ENCODE measurements at places on chromosomes 3 and 15.

DNA sequence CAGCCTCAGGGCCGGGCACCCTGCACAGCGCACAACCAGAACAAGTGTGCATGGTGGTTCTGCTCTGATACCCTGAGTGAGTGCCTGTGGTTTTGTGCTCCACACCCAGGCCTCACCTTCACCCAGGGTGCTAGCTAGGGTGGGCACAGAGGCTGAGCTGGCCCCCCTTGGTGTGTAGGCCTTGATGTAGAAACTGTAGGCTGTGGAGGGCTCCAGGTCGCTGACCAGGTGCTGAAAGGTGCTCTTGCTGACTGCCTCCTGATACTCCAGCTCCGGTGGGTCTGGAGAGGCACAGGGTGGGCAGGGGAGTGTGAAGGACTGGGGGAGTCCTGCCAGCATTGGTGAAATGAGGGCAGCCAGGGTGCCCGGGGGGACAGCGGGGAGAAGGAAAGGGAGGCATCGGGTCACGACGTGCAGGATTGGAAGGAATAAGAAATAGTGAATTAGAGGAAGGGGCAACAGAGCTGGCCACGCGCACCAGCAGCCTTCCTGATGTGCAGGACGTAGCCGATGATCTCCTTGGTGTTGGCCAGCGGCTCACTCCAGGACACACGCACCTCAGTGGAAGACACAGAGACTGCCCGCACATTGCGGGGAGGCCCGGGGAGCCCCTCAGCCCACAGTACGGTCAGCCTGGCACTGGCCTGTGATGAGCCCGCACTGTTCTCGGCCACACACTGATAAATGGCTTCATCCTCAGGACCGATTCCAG, 26.6 kb downstream of the RNU5B-1 start:
- no peak for DNase-seq

DNA sequence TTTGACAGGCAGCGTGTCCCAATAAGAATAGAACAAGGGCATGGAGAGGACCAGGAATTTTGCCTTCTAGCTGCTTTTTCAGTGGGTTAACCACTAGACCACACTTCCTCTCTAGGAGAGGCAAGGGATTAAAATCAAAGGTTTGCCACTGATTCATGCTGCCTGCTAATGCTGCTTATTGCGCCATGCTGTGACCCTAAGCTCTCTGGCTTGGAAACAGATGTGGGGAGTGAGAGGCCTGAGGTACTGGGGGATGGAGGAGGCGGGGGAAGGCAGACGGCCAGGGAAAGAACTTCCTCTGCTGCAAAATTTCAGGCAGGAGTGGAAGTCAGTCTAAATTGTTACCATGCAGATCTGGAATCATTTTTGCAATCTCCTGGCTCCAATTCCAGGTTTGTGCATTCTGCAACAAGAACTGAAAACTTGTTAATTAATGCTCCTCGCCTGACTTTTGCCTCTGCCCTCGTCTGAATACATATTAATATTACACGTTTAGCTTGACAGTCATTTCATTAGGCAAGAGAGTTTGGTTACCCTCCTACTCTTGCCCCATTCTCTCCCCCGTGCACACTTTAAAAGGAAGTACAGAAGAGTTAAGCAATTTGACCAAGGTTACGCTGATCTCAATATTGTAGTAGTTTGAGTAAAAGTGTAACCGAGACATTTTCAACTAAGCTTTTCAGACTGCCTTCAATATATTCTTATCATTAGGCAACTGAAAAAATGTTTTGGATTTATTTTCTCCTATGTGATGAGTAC, 121.7 kb upstream of the SPRED1 start:
- DNase-seq: peak; percentile 96

GRCh38 chr15:83300826-83301225, 16.4 kb upstream of the BNC1 start:
- DNase-seq: peak; percentile 73

DNA sequence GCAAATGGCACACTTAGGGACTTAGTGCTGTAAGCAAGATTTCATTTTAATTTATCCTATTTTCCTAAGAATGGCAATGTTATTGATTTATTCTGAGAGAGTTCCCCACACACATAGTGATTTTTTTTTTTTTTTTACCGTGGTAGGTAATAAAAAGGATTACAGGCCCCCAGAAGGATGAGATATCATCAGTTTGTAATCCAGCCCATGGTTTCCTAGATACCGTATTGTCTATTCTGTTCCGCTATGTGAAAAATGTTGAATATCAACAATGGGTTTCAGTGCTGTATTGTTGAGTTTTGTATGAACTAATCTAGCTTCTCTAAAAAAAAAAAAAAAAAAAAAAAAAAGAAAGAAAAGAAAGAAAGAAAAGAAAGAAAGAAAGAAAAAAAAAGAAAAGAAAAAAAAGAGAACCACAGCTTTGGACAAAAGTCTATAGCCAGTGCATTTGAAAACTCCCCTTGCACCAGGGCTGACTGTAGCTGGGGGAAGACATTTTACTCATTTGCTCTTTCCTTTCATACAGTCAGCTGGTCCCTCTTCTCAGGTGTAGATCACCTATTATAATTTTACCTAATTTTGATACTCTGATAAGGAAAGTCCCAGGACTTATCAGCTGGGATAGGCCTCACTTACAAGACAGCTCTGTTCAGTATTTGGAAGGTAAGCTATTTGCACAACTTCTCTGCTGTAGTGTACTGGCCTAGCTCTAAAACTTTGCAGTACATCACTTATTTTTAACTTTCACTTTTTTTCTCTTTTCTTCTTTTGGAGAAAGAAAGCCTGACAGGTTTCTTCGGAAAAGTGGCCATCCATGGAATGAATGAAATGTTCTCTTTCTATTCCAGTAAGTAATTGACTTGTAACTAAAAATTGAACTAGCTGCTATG, 101.4 kb upstream of the SOX2 start:
- DNase-seq: no peak

DNA sequence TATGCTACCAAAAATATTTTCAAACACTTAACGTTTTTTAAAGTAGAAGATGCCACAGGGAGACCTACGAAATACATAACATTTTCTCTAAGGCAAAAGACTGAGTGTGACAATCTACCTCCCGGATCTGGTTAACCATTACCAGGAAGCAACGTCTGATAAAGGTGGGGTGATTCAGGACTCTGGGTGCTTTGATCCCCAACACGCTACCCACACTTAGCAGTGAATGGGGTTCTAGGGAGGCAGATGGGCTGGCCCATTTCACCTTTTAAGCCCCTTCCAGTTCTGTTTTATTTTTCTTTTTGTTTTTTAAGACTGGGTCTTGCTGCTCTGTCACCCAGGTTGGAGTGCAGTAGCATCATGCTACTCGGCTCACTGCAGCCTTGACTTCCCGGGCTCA, 39.5 kb downstream of the EIF4E3 start:
- DNase-seq: no peak

- no peak for DNase-seq
These were observed 244.4 kb downstream of the EDEM1 start for GRCh38 chr3:5431811-5432378.

DNA sequence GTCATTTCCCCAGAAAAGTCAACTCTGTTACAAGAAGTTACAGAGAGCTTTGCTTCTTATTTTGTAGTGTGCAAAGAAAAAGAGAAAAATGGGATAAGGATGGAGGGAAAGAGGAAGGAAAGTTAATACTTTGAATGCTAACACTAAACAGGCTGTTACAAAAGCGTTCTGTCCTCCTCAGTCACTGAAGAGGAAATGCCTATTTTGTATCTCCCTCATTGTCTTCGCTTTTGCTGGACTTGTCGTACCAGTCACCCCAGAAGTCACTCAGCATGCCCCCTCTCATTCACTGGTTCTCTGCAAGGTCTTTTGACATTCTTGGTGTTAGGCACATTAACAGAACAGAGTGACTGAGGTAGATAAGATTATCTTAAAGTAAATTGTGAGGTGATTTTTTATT, 129.6 kb downstream of the ALCAM start:
- no peak for DNase-seq

GRCh38 chr3:72086042-72086742, 301.2 kb upstream of the PROK2 start:
- DNase-seq: no peak

DNA sequence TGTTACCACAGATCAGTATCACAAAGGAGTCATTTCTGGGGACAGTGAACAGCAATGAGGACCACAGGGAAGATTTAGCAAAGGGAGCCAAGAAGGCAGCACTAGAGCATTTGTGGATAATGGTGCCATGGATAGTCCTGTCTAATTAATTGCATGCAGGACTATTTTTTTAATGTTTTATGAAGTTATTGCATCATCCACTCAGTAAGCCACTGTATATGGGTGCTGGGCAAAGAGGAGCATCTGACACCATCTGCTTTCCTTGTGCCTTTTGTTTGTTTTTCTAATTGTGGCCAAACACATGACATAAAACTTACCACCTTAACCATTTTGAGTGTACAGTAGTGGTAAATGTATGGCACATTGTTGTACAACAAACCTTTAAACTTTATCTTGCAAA, 301.1 kb upstream of the LRRFIP2 start:
- DNase-seq: no peak

DNA sequence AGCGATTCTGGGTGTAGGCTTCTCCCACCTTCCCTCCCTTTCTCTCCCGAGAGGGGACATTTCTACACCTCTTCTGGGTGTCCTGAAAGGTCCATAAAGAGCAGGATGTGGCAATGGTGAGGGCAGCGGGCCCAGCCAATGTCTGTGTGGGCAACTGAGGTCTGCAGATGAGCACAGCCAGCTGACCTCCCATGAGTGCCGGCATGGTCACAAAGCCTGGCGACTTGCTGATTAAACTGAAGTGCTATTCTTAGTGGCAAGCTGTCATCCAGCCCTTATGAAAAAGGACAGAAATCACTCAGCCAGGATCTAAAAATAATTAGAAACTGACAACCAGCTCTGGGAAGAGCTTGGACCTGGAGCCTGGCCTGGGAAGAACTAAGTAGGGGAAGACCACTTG, 124.3 kb upstream of the RGMA start:
- no peak for DNase-seq

DNA sequence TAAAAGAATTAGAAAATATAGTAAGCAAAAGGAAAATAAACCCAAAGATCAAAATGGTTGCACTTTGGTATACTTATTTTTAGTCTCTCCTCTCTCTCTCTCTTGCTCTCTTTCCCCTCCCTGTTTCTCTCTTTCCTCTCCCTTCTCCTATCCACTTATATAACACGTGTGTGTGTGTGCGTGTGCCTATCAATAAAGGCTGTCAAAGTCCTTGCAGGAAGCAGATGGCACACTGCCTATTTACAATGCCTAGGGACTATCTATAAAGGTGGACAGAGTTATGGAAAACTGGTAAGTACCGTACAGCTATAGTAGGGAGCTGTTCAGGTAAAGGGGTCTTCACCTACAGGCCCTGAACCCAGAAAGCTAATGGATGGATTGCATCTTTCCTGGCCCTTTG, 161.6 kb downstream of the SQOR start:
- DNase-seq: no peak

GRCh38 chr3:45010811-45011333, 15.2 kb upstream of the CLEC3B start:
- peak; percentile 85 for DNase-seq

- DNase-seq: no peak
These were observed 70.1 kb downstream of the TBC1D2B start for GRCh38 chr15:78007211-78007931.

DNA sequence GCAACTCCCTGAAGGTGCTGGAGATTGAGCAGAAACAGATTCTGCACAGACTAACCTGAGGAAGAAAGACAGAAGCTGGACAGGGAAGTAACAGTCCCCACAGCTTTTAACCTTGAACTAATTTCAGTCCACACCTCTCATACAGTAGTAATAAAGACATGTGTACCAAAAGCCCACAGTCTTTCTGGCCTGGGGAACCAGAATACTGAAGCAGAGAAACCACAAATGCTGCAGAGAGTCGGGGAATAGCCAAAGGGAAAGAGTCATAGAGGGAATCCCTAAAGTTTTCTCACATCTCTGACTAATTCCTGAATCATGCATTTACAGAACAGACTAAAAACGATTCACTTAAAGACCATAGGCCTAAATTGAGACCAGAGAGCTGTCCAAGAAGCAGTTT, 503.4 kb upstream of the NECTIN3 start:
- DNase-seq: peak; percentile 94

DNA sequence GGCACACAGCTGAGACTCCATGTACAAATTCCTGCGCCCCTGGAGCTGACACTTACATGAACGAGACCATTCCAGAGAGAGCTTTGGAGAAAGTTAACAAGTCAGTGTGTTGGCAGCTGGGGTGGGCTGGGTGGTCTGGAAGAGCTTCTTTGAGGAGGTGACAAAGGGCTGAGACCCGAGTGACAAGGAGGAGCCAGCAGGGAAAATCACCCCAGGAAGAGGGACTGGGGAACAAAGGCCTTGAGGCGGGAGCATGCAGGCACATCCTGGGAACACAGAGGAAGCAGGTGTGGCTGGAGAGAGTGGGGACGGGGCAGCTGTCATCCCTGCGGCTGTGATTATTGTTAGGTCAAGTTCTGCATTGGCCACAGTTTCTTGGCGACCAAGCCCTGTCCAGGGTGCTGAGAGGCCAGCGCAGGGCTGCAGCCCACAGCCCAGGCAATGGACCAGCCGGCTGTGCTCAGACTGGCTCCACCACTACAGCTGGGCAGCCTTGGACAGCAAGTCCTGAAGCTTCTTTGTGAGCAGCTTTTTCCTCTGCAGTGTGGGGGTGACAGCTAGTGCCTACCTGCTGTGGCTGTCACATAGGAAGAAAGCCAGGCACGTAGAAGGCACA, 34.2 kb upstream of the PRR23E start:
- peak; percentile 17 for DNase-seq

DNA sequence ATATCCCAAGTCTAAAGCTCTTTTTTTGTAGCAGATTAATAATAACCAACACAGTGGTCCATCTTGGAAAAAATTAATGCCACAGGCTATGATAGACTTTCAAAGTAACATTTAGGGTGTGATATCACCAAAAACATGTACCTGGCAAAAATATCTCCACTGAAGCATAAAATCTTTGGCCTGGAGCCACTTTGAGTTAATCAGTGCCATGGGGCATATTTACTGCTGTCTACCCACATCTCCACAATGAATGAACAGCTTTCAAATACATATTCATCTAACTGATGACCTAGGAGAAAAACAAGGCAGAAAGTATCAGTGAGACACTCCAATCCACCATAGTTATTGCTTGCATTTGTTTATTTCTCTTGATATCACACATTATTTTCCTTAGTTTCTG, 296.0 kb upstream of the MDFIC2 start:
- DNase-seq: no peak

DNA sequence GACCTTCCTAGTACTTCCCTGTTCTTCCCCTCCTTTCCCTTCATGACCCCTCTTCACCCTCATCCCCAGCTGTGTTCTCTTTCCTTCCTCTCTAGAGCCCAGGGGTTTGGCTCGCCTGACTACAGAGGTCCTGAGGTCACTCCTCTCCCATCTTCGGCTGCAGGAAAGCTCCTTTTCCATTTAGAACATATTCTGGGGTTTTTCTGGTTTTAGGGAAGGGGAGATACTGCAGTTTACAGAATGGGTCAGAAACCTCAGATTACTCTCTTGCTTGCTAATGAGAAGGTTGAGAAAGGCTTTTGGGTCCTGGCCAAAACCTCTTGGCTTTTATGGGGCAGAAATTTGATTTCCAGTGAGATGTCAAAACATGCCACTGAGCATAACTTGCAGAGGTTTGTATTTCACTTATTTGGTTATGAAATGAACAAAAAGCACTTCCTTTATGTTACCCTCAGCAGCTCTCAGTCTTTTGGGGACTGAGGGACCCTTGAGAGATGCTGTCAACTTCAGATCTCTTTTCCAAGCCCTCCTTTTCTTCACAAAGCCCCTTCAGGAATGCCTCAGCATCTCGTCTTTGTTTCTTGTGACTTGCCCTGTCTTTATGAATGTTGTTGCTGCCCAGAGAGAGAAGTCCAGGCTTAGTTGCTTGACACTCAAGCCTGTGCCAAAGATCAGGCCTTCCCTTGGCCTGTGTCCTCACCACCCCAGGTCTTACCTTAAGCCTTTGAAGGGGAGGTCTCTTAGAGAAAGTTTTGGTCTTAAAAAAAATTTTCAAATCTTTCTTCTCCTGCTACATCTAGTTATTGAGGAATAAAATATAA, 121.7 kb upstream of the TPM1 start:
- DNase-seq: no peak
